ENCODE measurements at places on chromosomes 2 and 18.

GRCh38 chr2:226048611-226049010 lies 649.1 kb downstream of the NYAP2 start:
- no peak for DNase-seq

DNA sequence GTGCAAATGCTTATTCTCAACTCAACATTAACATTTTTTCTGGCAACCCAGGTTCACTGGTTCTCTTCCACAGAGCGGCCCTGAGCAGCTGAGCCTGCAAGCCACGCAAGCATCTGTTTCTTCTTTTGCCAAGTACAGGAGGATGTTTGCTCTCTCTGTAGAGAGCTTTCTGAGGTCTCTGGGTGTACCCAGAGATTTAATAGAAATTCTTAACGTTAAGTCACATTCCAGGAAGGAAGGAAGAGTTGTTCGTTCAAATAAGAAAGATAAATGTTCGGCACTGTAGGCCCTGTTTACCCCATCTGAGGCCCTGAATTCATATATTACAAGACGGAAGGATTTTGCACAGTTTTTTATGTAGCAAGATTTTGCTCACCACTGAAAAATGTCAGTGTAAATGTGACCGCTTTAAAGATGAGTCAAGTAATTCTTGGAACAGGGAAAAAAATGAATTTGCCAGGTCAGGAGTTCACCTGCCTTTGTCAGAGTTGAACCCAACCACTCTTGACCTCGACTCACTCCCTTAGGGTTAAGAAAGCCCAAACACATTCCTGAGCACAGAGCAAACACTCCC lies 30.1 kb downstream of the KCTD18 start:
- no peak for DNase-seq

DNA sequence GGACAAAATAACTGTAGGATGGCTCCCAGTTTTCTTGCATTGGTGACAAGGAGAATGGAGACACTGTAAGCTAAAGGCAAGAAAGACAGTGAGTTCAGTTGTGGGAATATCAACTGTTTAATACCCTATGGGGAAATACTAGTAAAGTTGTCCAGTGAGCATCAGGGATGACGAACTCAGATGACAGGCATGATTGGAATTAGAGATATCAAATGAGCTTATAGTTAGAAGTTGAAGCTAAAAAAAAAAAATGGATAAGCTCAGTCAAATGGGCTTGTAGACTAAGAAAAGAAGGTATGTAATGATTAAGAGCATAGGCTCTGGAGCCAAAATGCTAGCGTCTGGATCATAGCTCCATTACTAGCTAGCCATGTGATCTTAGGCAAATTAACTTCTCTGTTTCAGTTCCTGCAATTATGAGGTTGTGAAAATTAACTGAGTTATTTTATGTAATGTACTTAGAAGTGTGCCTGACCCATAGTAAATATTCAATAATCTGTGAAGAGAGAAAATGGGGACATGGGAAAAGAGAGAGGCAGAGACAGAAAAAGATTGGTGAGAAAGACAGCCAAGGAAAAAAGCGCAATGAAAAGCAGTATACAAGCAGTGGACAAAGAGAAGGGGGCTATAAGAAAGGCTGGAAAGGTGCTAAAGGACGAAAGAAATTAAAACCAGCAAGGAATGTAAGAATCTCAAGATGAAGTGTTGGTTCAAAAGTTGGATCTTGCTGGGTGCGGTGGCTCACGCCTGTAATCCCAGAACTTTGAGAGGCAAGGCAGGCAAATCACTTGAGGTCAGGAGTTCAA lies 95.7 kb upstream of the SLC39A10 start:
- DNase-seq: no peak

GRCh38 chr2:198054299-198054698 lies 249.9 kb downstream of the PLCL1 start:
- DNase-seq: no peak

- DNase-seq: no peak
These were observed 55.1 kb downstream of the SP100 start for GRCh38 chr2:230471074-230471473.

DNA sequence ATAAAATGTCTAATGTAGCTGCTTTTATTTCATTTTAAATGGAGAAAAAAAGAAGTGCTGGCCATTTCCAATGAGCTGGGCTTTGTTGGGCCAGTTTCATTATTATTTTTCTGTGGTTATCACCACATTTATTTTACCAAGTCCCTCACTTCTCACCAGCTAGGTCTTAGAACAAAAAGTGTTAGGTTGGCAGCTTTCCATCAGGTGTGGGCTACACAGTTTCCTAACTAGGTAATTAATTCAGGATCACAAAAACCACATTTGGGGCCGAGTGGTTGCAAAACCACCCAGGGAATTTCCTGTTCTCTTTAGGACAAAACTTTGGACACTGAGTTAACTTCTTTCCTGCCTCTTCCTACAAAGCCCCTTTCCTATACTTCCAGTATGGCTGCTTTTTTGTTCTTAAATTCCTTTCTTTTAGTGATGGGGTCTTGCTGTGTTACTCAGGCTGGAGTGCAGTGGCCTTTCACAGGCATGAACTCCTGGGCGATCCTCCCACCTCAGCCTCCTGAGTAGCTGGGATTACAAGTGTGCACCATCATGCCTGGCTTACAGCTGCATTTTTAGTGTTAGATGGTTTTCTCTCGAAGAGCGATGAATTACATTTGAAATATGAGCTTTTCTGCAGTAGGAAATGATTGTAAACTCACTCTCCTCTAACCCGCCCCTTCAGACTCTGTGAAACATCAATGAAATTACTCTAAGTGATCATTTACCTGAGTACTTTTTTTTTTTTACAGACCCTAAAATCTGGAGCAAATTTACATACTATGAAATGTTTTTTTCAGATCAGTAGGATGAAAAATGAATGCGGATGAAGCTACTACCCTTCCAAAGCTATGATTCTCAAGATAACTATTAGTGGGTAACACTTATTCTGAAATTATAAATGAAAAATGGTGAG lies 2.6 kb upstream of the ZFP36L2 start:
- DNase-seq: no peak

GRCh38 chr2:62362561-62362960 lies 143.4 kb downstream of the TMEM17 start:
- DNase-seq: no peak

- DNase-seq: no peak
These were observed 696 bp downstream of the EMX1 start for GRCh38 chr2:72917877-72918553.

DNA sequence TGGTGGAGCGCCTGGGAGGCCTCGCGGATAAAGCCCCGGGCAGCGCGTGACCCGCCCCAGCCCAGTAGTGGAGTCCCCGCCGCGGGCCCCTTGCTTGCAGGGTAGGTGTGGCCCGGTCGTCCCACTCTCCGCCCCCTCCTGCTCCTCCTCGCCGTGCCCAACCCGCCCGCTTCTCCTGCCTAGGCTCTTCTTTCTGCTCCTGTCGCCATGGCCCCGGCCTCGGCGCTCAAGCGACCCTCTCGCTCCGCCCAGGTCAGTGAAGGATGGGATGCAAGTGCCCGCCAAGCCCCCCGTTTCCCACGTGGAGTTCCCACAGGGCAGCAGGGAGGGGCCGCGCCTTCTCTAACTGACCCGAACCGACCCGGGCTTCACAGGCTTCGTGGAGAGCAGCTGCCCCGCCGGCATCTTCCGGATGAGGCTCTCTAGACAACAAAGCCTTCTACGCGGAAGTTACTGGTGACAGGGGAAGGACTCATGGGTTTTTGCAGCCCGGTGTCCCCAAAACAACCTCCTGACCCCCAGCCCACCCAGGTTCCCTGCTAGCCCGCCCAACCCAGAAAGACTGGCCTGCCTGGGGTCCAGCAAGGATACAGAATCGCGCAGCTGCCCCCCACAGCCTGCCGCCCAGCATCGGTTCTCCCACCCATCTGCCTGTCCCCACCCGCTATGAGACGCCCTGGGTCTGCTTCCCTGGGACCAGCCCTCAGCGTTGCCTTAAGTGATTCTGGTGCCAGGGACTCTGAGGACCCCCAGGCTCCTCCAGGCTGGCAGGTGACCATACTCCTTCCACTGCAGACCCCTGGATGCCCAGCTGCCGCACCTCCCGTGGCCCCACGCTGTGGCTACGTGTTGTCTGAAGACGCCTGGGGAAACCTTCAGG lies 32.8 kb downstream of the TTC32 start:
- DNase-seq: peak; percentile 27

DNA sequence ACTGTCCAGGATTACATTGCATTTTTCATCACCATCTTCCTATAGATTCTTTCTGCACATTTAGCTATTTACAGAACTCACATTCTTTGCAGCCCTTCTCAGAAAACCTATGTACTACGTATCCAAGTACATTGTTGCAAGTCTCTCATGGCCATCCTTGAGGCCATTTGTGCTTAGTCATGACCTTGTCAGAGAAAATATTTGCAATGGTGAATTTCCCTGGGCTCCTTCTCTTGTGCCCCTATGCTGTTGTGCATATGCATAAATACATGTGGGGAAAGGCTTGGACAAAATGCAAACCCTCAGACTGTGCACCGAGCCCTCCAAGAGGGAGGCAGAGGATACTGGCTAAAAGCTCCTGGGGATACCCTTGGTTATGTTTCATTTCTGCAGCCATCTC lies 19.5 kb downstream of the IL36A start:
- DNase-seq: no peak

All from activated gamma-delta T cell (primary cell).